ENCODE measurements at places on chromosomes 7 and 10.

DNA sequence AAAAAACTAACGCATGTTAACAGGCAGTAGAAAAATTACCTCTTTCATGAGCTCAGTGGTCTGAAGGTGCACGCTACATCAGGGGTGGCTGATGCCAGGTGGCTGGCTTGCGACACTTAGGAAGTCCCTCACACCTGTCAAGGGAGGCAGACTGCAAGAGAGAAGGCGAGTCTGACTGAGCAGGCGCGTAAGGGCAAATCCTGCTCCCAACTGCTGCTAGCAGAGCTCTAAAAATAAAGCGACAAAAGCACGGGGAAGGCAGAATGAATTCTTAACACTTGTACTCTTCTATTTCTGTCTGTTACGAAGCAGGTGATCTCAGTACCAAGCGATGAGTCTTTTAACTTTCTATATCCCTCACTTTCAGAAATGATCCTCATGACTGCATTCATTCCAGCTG lies 33.1 kb downstream of the CACNA2D1 start:
- no peak for DNase-seq

- DNase-seq: no peak
Observed at GRCh38 chr7:155371331-155371883, 73.7 kb downstream of the INSIG1 start.

DNA sequence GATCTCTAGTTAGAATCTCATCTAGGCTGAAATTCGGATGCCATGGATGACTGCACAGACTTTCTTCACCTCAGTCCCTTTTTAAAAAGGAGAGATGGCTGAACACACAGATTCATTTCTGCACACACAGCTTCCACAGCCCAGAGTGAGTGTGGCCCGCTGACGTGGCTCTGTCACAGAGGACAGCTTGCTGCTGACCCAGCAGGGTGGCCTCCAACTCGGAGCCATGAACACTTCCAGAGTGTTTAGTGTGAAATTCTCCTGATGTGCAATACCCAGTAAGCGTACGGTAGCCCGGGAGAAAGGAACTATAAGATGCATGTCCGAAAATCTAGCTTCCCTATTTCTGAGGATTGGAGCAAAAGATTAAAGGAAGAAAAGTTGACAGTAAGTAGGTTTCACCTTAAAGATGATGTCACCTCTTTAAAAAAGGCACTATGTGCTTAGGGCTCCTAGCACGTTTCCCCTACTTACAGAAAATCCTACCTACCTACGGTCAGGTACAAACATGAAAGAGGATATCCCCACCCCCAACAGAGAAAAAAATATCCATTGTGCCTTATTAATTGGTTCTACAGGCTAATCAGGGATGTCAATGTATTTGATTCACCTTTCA lies 162.2 kb downstream of the RAPGEF5 start:
- DNase-seq: no peak

GRCh38 chr7:82805527-82805960 lies 357.1 kb downstream of the PCLO start:
- peak; percentile 37 for DNase-seq

DNA sequence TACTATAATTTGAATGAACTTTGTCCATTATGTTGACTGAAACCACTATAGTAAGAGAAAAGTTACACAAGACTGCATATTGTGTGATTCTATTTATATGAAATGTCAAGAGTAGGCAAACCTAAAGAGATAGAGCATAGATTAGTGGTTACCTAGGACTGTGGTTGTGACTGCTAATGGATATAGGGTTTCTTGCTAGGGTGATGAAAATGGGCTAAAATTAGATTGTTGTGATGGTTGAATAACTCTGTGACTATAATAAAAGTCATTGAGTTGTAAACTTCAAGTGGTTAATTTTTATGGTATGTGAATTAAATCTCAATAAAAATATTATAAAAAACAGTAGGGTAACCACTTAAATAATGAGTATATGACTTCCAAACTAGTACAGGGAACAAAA lies 142.9 kb upstream of the AHR start:
- peak; percentile 12 for DNase-seq

- DNase-seq: no peak
Observed at GRCh38 chr10:129844216-129844766, 119.8 kb downstream of the EBF3 start.

DNA sequence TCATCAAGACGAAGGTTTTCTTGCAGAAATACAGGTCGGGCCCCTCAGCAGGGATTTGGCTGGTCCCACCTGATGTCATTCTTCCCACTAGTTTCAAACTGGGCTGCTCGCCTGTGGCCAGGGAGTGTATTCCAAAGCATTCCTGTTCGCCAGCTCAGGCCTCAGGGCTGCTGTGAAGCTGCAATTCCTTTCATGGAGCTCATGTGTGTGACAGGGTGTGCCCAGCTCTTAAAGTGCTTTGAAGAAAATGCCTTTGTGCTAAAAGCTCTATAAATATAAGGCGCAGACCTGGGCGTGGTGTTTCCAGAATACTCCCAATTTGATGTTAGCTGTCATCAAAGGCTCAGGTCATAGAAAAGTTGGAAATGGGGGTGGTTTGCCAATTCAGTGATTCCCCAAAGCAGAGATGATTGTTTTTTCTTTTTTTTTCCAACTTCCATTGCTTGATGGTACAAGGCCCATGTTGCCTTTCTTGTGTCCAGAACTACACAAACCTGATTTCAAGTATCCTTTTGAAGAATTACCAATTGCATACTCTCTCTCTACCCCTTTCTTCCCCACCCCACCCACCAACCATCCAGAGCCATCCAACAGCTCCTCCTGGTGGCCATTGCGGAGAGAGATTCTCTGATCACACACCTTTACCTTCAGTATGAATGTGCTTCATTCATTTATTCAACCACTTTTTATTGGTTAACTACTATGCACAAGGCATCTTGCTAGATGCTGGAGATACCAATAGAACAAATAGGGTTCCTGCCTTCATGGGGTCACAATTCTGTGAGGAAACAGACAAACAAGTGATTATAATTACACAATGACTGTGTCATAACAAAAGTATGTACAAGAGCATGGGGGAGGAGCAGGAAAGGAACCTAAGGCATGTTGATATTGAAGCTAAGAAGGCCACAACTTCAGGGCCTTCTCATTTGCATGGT lies 297.3 kb upstream of the LYZL1 start:
- peak; percentile 90 for DNase-seq

- DNase-seq: no peak
Observed at GRCh38 chr7:24882989-24883621, 96.9 kb downstream of the OSBPL3 start.

DNA sequence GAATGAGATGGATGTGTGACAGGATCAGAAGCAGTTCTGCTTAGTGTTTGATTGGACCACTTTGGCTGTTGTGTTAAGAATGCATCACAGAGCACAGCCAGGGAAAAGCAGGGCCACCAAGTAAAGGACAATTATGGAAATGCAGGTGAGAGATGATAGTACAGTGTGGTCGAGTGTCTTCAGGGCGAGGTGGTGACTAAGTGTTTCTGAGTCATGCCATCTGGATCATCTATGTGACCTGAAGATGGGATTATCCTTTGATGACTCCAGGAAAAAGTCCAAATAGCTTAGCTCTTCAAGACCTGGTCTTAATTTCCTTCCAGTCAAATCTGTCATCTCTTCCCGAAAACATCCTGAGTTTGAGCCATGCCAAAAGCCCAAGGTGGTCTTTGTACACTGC lies 523.2 kb upstream of the IGFBP3 start:
- DNase-seq: peak; percentile 65

- no peak for DNase-seq
Observed at GRCh38 chr10:71598621-71599055, 120.9 kb downstream of the C10orf105 start.

DNA sequence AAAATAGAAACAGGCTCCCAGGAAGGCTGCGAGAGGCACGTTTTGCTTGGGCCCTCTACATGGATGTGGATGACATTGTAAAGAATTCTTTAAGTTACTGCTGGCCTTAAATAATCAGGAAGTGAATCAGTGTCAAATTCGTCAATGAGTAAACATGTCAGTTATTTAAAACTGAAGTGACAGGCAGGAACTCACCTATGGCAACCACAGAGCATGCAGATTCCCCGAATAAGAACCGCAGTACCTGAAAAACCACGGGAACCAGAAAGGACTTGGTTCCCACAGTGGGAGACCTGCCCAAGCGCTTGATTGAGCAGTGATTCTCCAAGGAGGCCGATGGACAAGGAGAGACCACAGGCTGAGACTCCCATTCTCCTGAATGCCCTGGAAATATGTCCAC lies 351.2 kb upstream of the AKR1E2 start:
- DNase-seq: no peak

GRCh38 chr10:114026189-114027040 lies 17.3 kb upstream of the ADRB1 start:
- peak; percentile 89 for DNase-seq

GRCh38 chr7:152078786-152079185 lies 53.3 kb downstream of the GALNT11 start:
- no peak for DNase-seq

DNA sequence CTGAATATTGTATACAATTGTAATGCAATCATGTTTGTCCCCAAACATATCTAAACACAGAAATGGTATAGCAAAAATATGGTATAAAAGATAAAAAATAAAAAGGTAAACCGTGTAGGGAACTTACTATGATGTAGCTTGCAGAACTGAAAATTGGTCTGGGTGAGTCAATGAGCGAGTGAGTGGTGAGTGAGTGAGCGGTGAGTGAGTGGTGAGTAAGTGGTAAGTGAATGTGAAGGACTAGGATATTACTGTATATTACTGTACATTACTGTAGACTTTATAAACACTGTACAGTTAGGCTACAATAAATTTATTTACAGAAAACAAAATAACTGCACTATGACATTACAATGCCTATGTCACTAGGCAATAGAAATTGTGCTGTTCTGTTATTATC lies 1163.2 kb upstream of the SORCS1 start:
- DNase-seq: no peak

GRCh38 chr10:21954132-21954531 lies 49.4 kb downstream of the DNAJC1 start:
- no peak for DNase-seq

GRCh38 chr7:84021292-84021908 lies 173.2 kb downstream of the SEMA3A start:
- DNase-seq: no peak

- no peak for DNase-seq
Observed at GRCh38 chr10:68553138-68553537, 7.0 kb upstream of the TET1 start.

All from LoVo (cell line).